ENCODE measurements at places on chromosomes 7 and 10.

DNA sequence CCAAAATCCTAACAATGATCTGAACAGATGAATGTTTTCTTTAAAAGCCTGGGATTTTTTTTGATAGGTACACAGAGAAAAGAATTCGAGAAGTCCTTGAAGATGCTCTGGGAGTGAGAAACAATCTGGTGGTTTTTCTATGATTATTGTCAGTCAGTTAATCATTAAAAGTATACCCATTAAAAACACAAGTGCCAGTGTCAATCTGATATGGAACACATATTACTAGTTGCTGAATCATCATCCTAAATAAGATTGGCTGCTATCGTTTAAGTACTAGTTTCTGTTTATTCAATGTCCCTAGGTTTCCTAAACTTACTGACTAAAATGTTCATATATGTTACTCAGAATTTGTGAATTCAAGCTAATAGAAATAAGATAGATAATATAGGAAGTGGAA, 16.1 kb downstream of the COL28A1 start:
- H3K27ac ChIP-seq = no peak overlapping the region
- H3K4me3 ChIP-seq = no peak overlapping the region
- no peaks in the 10 kb centered on the region for H3K4me1 ChIP-seq
- no peak for DNase-seq
- H3K27me3 ChIP-seq = no peaks in the 10 kb centered on the region
- H3K36me3 ChIP-seq = no peaks in the 10 kb centered on the region

GRCh38 chr10:23067939-23068775, 27.2 kb upstream of the MSRB2 start:
- peak; percentile 58 for DNase-seq
- no peak overlapping the region for H3K4me3 ChIP-seq
- no peaks in the 10 kb centered on the region for H3K36me3 ChIP-seq
- no peak overlapping the region for H3K27ac ChIP-seq
- H3K27me3 ChIP-seq = peaks cover 4% of the 10 kb centered on the region
- no peaks in the 10 kb centered on the region for H3K4me1 ChIP-seq

DNA sequence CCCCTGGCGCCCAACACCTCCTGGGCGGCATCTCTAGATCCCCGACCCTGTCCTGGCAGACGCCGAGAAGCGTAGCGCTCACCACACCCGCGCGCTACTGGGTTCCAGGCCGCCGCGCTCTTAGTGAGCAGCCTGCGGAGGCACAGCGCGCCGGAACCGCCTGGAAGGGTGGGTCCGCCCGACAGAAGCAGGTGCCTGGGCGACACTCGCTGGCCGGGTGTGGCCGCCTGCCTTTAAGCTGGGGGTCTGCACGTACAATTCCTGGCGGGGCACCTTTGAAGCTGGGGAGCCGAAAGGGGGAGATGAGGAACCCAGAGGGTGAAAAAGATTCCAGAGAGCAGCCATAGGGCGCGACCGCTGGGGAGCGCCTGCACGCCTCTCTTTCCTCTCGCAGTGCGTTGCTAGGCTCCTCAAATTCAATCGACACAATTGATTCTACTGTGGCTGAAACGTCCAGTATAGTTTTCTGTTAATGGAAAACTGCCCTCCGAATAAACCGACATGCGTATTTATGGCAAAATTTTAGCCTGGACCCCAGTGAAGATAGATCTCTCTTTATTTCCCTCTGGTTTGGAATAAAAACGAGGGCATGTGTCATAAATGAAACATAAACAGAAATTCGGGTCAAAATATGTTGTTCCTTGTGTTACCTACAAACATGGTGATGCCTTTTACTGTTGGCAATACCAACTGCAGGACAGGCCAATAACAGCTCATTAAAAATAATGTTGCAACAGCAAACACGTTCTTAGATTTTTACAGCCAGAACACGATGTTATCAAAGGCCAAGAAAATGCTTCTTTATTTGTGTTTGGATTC, 4.6 kb downstream of the HMX3 start:
- peaks cover 90% of the 10 kb centered on the region for H3K27me3 ChIP-seq
- peaks cover 61% of the 10 kb centered on the region for H3K4me1 ChIP-seq
- H3K4me3 ChIP-seq = no peak overlapping the region
- H3K27ac ChIP-seq = no peak overlapping the region

- H3K36me3 ChIP-seq = no peaks in the 10 kb centered on the region
- H3K27ac ChIP-seq = no peak overlapping the region
- H3K4me3 ChIP-seq = no peak overlapping the region
- H3K27me3 ChIP-seq = no peaks in the 10 kb centered on the region
- H3K4me1 ChIP-seq = peaks cover under 1% of the 10 kb centered on the region
Measured at GRCh38 chr10:72098301-72098835, 10.0 kb upstream of the SPOCK2 start.

GRCh38 chr10:101260764-101261481, 31.7 kb upstream of the LBX1 start:
- no peak overlapping the region for H3K4me3 ChIP-seq
- H3K36me3 ChIP-seq = no peaks in the 10 kb centered on the region
- DNase-seq = no peak
- H3K27me3 ChIP-seq = peaks cover 4% of the 10 kb centered on the region
- H3K4me1 ChIP-seq = no peaks in the 10 kb centered on the region

DNA sequence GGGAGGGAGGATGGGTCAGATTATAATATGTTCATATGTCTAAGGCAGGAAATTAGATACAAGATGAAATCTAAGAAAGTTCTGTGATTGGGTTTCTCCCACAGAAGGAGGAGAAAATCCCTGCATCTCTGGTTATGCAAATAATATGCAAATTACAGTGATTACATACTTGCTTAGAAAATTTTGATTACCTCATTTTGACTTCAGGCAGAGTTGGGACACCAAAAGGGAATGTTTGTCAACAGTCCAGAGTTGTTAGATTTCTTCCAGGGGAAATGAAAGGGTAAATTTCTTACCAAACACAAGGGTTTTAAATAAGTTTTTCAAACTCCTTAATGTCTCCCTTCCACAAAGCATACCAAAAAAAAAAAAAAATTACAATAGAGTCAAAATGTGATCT, 101.4 kb upstream of the STEAP1B start:
- no peaks in the 10 kb centered on the region for H3K36me3 ChIP-seq
- H3K27ac ChIP-seq = no peak overlapping the region
- no peak overlapping the region for H3K4me3 ChIP-seq
- no peaks in the 10 kb centered on the region for H3K4me1 ChIP-seq
- H3K27me3 ChIP-seq = no peaks in the 10 kb centered on the region
- DNase-seq = no peak

- H3K36me3 ChIP-seq = no peaks in the 10 kb centered on the region
- no peak overlapping the region for H3K27ac ChIP-seq
- no peaks in the 10 kb centered on the region for H3K4me1 ChIP-seq
- H3K4me3 ChIP-seq = no peak overlapping the region
Measured at GRCh38 chr7:22173685-22174573, 183.0 kb downstream of the RAPGEF5 start.

DNA sequence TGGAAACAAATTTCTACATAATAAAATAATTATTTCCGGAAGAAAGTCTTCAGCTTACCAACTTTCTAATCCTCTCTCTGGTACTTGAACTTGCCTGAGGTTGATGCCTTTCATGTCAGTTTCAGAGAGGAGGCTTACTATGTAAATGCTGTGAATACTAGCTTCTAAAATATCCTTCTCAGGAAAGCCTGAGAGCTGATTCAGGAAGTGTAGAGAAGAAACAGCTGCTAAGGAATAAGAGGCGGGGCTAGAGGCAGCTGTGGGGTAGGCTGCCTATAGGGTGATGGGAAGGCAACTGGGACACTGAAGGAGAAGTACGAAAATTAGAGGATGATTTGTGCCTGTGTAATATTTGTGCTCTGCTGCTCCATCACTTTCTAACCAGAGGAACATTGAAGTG, 69.3 kb downstream of the AVL9 start:
- no peaks in the 10 kb centered on the region for H3K27me3 ChIP-seq
- peaks cover 10% of the 10 kb centered on the region for H3K36me3 ChIP-seq
- no peak overlapping the region for H3K4me3 ChIP-seq
- no peaks in the 10 kb centered on the region for H3K4me1 ChIP-seq
- no peak for DNase-seq
- H3K27ac ChIP-seq = no peak overlapping the region

DNA sequence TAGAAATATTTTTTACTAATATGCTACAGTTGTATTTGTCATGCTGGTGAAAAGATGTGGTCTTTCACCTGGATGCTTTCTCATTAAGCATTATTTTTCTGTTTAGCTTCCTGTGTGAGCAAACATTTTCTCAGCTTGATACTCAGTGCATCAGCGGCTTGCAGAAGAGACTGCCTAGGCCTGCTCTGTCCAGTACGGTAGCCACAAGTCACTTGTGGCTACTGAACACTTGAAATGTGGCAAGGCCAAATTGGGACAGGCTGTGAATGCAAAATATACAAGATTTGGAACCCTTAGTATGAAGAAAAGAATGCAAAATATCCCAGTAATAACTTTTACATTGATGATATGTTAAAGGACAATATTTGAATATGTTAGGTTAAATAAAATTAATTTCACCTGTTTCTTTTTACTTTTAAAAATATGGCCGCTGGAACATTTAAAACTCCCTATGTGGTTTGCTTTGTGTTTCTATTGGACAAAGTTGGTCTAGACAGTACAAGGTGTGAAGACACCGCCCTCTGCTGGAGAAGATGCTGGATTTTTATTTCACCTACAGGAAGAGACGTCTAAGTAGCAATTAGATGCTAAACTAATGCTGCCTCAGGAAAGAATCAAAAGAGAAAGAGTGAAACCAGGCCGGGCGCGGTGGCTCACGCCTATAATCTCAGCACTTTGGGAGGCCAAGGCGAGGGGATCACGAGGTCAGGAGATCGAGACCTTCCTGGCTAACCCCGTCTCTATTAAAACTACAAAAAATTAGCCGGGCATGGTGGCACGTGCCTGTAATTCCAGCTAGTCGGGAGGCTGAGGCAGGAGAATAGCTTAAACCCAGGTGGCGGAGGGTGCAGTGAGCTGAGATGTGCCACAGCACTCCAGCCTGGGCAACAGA, 5.3 kb downstream of the SRGN start:
- H3K27me3 ChIP-seq = no peaks in the 10 kb centered on the region
- peak overlapping the region; percentile 28 for H3K27ac ChIP-seq
- peak; percentile 60 for DNase-seq
- H3K4me3 ChIP-seq = no peak overlapping the region
- H3K4me1 ChIP-seq = peaks cover 25% of the 10 kb centered on the region

DNA sequence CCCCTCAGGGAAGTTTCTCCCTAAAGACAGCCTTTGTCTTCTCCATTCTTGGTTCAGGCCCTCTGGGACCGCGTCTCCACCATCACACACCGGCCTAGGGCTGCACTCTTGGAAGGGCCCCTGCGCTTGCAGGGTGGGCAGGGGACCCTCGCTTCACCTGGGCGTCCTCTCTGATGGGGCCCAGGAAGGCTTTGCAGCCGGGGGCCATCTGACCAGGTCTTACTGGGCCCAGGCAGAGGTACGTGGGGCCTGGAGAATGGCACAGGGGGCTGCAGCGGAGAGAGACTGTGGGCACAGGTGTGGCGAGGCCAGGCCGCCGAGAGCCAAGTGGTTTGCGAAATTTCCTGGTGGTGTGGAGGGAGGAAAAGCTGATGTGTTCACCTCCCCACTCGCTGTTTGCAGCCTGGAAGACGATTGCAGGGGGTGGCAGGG, 44.4 kb downstream of the ALOX5 start:
- no peak for DNase-seq
- peak overlapping the region; percentile 78 for H3K4me3 ChIP-seq
- H3K4me1 ChIP-seq = peaks cover 54% of the 10 kb centered on the region

DNA sequence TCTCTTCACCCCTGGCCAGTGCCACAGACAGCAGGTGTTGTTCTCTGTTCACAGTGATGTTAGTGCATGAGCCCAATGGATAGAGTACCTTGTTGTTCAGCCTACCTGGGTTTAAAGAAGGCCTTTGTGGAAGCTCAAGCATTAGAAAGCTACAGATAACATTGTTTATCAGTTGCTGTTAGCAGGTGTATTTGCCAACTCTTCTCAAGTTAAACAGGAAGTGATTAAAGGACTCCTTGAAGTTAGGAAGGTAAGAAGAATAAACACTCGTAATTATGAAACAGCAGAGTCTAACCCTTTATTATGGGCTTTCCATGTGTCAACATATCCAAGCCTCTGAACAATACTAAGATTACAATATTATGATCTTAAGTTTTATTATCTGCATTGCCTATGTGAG, 25.9 kb downstream of the RGR start:
- no peak for DNase-seq
- H3K36me3 ChIP-seq = no peaks in the 10 kb centered on the region
- no peak overlapping the region for H3K27ac ChIP-seq

DNA sequence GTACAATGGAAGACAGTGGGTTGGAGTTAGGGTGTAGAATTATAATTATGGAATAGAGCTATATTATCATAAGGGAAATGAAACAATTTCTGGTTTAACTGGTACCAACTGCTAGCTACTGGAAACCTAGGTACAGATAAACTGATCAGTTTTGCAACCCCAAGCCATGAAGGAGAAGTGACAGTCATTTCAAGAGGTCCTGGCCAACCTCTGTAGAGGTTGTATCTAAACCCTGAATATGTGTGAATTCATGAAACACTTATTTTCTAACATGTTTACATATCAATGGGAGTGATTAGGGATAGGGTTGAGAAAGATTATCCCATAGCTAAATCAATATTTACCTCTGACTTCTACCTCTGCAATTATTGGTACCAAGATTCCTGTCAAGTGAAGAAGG, 29.9 kb upstream of the CC2D2B start:
- H3K27ac ChIP-seq = no peak overlapping the region
- no peaks in the 10 kb centered on the region for H3K36me3 ChIP-seq
- no peak for DNase-seq
- H3K27me3 ChIP-seq = no peaks in the 10 kb centered on the region
- no peaks in the 10 kb centered on the region for H3K4me1 ChIP-seq

- H3K4me1 ChIP-seq = peaks cover 17% of the 10 kb centered on the region
- no peaks in the 10 kb centered on the region for H3K27me3 ChIP-seq
- no peak overlapping the region for H3K27ac ChIP-seq
- H3K36me3 ChIP-seq = no peaks in the 10 kb centered on the region
- no peak for DNase-seq
Measured at GRCh38 chr10:43596546-43596945, 9.7 kb upstream of the ZNF485 start.

- H3K4me1 ChIP-seq = no peaks in the 10 kb centered on the region
- no peaks in the 10 kb centered on the region for H3K27me3 ChIP-seq
- no peak overlapping the region for H3K4me3 ChIP-seq
Measured at GRCh38 chr7:40885503-40885902, 750.7 kb downstream of the SUGCT start.

- DNase-seq = no peak
- H3K4me1 ChIP-seq = no peaks in the 10 kb centered on the region
- no peak overlapping the region for H3K4me3 ChIP-seq
- no peaks in the 10 kb centered on the region for H3K27me3 ChIP-seq
- no peaks in the 10 kb centered on the region for H3K36me3 ChIP-seq
Measured at GRCh38 chr10:79496896-79497295, 15.4 kb upstream of the EIF5AL1 start.

GRCh38 chr7:90693939-90694338, 97.8 kb downstream of the CDK14 start:
- no peak overlapping the region for H3K27ac ChIP-seq
- H3K4me1 ChIP-seq = no peaks in the 10 kb centered on the region
- H3K4me3 ChIP-seq = no peak overlapping the region
- H3K27me3 ChIP-seq = no peaks in the 10 kb centered on the region

Data from effector memory CD4-positive, alpha-beta T cell (primary cell).